Left renal cortex interstitium (tissue), 4 donors: ENCODE measurements at places on chromosomes 3 and 15. TPM values are rescaled to one million over a fixed set of nuclear protein-coding genes. Genes with fewer than 3 reads are reported as not detected.

DNA sequence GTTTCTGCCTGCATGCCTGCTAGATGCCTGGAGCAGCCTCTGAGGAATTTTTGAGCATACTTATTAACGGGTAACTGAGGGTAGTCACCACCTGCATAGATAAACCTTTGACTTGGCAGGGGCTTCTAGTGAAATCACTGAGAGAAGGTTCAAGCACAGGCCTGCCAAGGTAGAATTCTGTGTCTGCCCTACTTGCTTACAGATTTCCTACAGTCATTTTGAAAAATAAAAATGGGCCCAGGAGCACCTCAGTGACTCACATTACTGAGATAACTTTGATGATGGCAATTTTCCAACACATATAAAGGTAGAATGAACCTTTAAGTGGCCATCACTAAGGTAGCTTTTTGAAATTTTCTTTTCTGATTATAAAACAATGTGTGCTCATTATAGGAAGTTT is 10.8 kb downstream of the CRTAP start:
- DNase-seq, result no peak

GRCh38 chr15:57624730-57625129 is 33.0 kb downstream of the MYZAP start:
- no peak for DNase-seq

- DNase-seq, result no peak
Measured at GRCh38 chr3:177147790-177148189, 49.5 kb downstream of the TBL1XR1 start.

DNA sequence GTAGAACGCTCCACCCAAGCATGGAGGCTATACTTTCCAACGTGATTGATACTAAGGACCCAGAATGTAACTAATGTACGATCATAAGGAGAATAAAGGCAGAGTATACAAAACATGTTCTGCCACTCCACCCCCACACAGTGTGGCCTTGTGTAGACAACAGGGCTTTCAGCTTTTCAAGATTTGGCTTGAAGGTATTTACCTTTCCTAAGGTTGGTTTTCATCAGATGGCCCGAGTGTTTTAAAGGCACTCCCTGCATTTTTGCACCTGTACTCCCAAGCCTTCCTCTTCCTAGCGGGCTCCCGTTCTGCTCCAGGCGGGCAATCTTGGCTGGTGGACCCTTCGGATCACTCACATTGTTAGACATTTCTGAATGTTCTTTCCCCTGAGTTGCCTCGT is 4.6 kb downstream of the SATB1 start:
- DNase-seq, result no peak

DNA sequence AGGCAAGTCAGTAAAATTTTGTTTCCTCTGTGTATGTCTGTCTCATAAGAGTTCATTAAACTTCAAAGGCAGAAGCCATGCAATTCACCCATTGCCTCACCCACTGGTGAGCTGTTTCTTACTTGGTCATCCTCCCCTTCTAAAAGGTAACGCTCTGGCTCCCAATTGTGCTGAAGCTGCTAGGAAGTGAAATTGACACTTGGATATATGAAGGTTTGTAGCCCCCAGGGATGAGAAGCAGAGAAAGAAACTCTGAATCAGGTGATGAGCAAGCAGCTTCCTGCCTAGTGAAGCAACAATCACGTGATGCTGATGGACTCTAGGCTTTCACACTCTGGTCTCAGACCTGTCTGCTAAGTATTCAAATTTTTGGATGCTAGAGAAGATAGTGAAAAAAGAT is 70.7 kb downstream of the CD200R1L start:
- DNase-seq, result no peak

GRCh38 chr3:56800832-56801661 is 702 bp downstream of the ARHGEF3 start:
- no peak for DNase-seq

DNA sequence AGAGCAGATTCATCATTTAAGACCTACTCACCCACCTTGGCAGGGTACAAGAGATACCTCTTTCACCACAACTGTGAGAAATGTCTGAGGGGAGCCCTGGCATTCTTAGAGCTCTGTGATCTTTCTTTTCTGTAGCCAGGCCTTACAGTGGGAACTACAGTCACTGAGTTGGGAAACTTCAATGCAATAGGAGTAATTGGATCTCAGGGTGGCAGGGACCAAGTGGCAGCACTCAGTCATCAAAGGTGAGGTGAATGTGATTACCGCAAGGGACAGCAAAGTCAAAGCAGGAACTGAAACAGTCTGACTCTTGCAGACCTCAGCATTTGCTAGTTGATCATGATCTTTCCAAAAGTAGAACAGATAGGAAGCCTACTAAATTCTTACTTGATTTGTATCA is 7.2 kb upstream of the MCF2L2 start:
- no peak for DNase-seq

The PLOD2 gene
- polyA plus RNA-seq, result 179 TPM

DNA sequence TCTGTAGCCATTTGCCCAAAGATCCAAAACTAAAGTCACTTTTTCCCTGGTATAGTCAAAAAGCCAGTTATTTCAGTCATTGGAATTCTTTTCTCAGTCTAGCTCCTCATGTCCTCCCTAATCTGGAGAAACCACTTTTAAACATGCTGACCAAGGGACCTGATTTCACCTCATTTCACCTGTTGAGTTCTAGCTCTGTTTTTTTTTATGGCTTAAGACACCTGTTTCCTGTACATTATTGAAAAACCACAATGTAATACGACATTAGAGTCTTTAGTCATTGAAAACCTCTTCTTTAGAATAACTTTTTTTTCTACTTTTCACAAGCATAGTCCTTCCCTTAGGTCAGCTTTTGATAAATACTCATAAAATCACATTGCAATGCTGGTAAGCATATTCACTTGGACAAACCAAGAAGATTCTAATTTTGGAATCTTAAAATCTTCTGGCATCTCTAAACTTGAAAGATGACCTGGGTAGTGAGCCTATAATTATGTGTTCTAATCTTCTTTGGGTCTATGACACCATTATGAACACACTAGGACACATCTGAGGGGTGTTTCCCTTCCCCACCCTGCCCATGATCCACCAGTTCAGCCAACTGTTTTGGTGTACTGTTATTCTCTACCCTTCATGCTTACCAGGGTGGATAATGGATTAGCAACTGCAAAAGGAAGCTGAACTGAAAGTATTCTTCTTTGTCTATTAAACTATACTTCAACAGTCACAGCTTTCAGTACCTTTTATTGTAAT is 103.5 kb upstream of the FXR1 start:
- DNase-seq, result no peak

The RPL35A gene
- 1,493 TPM for polyA plus RNA-seq

- no peak for DNase-seq
Measured at GRCh38 chr15:56934269-56934668, 15.8 kb downstream of the TCF12 start.

The ARPP21 gene
- polyA plus RNA-seq, result 1.3 TPM

DNA sequence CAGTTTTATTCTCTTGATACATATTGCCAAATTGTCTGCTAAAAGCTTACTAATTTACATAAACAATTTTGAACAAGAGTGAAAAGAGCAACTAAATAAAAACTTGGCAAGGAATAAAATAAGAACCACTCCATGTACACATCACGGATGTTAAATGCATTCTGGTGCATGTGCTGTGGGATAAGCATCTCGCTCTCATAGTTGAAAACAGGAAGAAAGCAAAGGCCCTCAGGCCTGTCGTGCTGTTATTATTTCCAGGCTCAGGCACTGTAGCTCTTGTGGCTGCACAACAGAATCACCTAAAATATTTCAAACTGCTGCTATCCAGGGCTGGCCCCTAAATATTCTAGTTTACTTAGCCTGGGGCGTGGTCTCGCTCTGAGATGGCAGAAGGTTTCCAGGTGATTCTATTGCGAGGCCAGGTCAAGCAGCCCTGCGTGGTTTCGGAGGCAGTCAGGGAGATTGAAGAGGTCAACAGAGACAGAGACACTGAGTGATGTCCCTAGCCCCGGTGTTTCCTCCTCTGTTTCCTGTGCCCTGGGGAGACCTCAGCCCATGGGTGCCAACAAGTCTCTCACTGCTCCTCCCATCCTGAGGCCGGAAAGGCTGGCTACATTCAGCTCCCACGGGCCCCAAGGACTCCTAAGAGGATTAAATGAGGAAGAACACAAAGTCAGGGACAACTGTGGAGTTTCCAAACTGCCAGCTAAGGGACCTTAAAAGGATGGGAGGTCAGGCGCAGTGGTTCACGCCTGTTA is 18.2 kb upstream of the PDIA5 start:
- no peak for DNase-seq

DNA sequence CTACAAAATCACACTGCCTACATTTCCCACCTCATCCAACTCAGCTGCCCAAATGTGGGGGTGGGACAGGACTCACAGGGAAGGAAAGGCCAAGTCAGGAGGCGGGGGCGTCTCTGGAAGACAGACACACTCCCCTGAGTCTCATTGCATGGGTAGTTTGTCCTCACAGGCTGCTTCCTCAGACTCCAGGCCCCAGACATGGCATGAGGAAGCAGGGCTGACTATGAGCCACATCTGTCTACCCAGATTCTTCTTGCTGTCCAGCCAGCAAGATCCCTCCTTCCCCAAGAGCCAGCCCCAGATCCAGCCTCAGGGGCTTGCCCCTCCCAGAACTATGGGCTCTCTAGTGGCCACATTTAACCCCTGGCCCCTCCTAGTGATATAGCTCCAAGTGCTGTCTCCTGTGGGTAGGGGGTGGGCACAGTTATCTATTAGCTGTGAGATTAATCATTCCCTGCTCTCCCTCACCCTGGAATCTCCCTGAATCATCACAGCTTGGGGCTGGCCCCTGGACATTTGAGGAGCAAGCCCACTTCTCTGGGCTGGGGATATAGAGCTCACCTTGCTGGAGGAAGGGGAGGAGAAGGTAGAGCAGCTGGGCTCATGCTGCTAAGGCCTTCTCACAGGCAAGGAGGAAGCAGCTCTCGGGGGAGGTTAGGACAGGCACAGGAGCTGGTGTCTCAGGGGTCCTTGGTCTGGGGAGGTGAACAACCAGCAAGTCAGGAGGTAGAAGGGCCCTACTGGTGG is 2.1 kb upstream of the CCDC33 start:
- no peak for DNase-seq

DNA sequence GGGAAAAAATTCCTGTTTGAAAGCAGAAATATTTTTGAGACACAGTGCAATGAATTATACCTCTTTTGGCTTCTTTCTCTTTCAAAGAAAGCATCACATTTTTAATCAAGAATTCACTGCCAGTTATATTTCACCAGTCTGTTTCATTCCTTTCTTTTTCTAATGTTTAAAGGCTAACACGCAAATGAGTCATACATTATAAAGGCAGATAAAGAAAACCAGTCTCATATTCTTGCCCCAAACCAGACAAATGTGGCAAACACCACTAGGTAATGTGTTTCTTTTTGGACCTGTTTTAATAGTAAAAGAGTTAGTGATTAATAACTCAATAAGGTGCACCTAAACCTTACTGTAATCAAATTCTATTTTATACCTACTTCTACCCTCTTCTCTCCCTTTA is 83.8 kb downstream of the PLOD2 start:
- DNase-seq, result no peak

GRCh38 chr15:78437107-78437761 is 782 bp upstream of the IREB2 start:
- no peak for DNase-seq

- DNase-seq, result no peak
Measured at GRCh38 chr3:66885326-66886000, 112.6 kb upstream of the KBTBD8 start.

The HYAL2 gene
- 79.3 TPM for polyA plus RNA-seq

- DNase-seq, result no peak
Measured at GRCh38 chr3:59065240-59065639, 15.4 kb upstream of the CFAP20DC start.

DNA sequence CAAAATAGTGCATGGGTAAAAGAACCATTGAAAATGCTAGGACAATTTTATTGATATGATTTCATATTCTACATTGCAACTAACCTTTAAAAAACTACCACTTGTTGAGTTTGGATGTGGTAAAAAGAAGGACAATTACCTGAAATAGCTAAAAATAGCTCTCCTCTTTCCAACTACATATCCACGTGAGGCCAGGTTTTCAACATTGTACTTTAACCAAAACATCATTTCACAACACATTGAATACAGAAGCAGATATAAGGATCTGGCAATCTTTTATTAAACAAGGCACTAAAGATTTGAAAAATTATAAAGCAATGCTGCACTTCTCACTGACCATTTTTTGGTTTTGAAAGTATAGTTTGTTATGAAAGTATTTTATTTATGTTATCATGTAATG is 28.1 kb upstream of the MRPL3 start:
- no peak for DNase-seq

The FOXL2NB gene
- polyA plus RNA-seq, result 0.04 TPM

DNA sequence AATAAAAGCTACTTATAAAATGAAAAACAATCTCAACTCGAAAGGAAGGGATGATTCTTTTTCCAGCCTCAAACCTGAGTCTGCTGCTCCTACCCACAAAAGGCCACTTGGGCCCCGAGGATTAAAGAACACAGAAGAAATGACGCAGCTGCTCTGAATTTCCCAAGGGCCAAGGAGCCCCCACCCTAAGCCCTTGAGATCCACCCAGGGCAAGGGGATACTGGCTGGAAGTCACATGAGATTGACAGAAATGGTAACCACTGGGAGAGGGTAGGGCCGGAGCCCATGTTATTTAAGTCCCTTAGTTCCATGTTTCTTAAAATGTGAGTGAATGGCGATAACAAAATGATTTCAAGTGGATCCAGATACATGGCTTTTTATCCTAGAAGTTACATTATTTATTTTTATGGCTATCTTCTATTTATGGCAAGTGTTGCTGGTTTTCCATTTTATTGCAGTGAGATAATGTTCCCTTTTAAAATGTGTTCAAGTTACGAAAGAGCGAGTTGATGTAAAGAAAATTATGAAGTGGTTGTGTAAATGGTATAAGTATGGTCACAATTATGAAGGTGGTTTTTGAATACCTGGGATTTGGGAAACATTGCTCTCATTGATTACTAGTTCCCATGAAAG is 16.8 kb downstream of the IGDCC4 start:
- no peak for DNase-seq

The TAMM41 gene
- polyA plus RNA-seq, result 18.7 TPM

- no peak for DNase-seq
Measured at GRCh38 chr3:112894258-112894657, 47.6 kb upstream of the CD200R1L start.

DNA sequence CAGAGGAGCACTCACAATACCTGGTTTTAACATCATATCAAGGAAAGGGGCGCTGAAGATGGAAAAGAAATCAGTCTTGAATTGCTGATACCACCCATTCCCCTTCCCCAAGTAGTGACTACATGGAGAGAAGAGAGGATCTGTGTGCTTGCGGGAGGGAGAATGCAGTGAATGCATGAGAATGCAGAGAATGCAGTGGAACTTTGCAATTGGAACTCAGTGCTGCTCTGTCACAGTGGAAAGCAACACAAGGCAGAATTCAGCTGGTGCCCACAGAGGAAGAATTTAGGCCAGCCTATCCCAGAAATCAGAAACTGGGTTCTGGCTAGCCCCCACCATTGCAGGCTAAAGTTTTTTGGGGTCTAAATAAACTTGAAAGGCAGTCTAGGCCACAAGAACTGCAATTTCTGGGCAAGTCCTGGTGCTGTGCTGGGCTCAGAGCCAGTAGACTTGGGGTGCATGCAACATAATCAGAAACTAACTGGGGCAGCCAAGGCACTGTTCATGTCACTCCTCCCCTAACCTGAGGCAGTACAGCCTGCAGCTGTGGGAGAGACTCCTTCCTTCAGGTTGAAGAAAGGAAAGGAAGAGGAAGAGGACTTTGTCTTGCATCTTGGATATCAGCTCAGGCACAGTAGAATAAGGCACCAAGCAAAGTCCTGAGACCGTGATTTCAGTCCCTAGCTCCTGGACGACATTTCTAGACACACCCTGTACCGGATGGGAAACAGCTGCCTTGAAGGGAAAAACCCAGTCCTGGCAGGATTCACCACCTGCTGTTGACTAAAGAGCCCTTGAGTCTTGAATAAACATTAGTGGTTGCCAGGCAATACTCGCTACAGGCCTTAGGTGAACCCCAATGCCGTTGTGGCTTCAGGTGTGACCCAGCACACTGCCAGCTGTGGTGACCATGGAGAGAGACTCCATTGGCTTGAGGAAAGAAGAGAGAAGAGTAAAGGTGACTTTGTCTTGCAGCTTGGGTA is 329.3 kb downstream of the TBL1XR1 start:
- DNase-seq, result no peak
